Activated T-cell treated with anti-CD3 and anti-CD28 coated beads, Interleukin-2, amount 50 U/mL, for 48 hours (primary cell): ENCODE measurements at places on chromosomes 16 and 17.

DNA sequence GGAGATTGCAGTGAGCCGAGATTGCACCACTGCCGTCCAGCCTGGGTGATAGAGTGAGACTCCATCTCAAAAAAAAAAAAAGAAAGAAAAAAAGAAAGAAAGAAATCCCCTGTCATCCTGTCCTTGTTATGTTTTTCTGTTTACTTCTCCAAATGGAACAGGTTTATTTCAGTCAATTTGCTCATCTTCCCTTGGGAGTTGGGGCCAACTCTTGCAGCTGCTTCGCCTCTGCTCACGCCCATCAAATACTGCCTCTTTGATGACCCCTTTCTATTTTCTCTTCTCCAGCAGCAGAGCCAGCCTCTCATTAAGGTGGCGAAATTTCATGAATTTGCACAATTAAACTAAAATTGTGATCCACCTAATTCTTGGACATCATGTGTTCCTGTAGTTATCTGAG is 173.4 kb downstream of the ZNF18 start:
- no peak for DNase-seq

GRCh38 chr17:12632785-12633184 is 32.9 kb upstream of the MYOCD start:
- DNase-seq: no peak

DNA sequence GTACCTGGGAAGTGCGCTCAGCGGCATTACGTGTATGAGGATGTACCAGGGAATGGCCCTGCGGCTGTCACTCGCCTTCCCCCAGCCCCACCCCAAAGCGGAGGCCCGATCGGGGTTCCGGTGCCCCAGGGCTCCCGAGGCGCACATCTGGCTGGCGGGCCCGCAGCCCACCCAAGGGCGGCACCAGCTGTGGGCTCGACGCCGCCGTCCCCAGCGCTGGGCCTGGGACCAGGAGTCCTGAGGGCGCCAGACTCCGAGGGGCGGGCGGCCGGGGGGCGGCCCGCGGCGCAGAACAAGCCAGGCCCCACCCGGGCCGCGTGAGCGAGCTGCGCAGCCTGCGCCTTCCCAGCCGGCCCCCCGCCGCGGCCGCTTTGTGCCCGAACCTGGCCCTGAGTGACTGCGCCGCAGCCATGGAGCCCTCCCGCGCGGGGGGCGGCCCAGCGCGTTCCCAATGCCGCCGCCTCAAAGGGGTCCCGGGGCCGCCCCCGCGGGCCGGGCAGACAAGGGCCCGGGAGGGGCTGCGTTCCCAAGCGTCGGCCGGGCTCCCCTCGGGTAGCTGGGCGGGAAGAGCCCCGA is 17.4 kb downstream of the ZNF423 start:
- DNase-seq: no peak

DNA sequence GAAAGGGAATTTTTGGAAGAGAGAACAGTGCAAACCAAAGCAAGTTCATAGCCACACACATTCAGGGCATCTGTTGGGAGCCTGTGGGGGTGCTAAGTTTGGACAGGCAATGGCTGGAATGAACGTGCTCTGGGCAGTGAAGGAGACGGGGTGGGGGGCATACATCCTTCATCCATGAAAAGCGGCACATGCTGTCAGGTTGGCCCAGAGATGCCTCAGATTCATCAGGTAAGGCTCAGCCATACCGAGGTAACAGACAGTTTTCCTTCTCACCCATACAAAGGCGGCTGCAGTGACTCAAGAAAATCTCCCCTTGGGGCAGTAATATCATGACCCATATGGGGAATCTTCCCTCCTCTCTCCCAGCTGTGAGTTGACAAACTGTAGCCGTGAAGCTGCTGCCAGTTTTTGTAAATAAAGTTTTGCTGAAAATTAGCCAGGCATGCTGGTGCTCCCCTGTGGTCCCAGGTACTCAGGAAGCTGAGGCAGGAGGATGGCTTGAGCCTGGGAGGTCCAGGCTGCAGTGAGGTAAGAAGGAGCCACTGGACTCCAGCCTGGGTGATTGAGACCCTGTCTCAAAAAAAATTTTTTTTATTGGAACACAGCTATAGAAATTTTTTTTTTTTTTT is 9.2 kb upstream of the UBALD2 start:
- no peak for DNase-seq
